Hepatocyte (in vitro differentiated cells): ENCODE measurements at places on chromosomes 13 and 19. TPM values are rescaled to one million over a fixed set of nuclear protein-coding genes. Genes with fewer than 3 reads are reported as not detected.

DNA sequence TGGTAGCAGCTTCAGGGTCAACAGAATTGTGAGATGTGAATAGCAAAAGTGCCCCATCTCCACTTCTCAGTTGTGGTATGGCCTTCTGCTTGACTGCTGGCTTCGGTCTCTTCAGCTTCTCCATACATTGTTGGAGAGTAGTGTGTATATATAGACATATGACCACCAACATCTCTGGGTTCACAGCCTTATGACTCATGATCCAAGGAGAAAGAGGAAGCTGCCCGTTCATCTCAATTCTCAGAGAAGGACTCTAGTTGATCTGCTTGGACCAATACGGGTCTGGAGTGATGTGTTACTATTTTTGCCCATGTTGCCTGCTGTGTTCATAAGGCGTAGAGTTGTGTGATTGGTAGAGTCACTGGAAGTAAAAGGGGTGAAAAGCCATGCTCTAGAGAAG lies 3.6 kb upstream of the COMMD6 start:
- no peak for DNase-seq

- DNase-seq, result peak; percentile 33
These were observed 431.1 kb downstream of the EFNB2 start for GRCh38 chr13:106104281-106104901.

- DNase-seq, result no peak
These were observed 4.4 kb upstream of the SIGLEC8 start for GRCh38 chr19:51462681-51463080.

DNA sequence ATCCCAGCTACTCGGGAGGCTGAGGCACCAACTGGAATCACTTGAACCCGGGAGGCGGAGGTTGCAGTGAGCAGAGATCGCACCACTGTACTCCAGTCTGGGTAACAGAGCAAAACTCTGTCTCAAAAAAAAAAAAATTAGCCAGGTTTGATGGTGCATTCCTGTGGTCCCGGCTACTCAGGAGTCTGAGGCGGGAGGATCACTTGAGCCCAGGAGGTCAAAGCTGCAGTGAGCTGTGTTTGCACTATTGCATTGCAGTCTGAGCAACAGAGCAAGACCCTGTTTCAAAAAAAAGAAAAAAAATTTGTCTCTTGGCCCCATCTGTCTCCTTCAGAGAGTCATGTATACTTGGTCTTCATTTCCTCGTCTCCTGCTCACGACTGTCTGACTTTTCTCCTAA lies 1.6 kb downstream of the CCDC97 start:
- DNase-seq, result no peak

- DNase-seq, result no peak
These were observed 89.9 kb downstream of the UBL3 start for GRCh38 chr13:29760544-29760943.

DNA sequence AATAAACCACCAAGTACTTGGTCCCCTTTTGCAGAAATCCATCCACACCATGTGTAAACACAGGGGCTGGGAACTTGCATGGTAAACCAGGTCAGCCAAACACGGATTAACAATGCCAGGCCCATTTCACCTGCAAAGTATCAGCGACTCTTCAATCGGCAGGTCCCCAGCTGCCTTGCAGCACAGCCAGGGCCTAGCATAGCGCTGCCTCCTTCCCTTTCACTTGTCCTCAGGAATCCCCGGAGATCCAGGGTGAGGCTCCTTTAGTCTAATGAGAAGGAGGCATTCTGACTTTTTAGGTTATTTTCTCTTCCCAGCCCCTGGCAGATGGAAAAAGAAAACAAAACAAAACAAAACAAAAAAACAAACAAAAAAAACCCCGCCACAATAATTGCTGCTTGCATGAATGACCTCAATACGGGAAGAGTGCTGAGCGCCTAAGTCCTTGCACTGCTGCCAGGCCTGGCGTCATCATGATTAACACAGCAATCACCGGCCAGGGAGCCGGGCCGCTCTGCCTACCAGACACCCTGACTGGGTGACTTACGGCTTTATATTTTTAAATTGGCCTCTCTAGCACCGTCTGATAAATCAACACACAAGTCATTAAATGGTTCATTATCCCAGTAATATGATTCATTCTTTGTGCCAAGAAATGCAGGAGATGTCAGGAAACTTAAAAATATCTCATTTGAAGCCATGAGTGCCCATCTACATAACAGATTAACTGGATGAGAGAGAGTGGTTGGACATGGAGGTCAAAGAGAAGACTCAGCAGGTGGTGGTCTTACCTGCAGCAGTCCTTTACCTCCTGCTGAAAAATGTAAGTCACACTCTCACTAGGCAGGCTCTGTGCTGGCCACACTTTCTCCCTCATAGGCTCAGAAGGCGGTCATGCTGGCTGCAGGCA lies 692.7 kb downstream of the UQCRFS1 start:
- no peak for DNase-seq

- no peak for DNase-seq
These were observed 77.5 kb downstream of the DLEU7 start for GRCh38 chr13:50766013-50766412.

GRCh38 chr13:61144301-61144700 lies 271.3 kb downstream of the PCDH20 start:
- no peak for DNase-seq

GRCh38 chr19:35509861-35510625 lies 3.4 kb downstream of the DMKN start:
- peak; percentile 93 for DNase-seq

DNA sequence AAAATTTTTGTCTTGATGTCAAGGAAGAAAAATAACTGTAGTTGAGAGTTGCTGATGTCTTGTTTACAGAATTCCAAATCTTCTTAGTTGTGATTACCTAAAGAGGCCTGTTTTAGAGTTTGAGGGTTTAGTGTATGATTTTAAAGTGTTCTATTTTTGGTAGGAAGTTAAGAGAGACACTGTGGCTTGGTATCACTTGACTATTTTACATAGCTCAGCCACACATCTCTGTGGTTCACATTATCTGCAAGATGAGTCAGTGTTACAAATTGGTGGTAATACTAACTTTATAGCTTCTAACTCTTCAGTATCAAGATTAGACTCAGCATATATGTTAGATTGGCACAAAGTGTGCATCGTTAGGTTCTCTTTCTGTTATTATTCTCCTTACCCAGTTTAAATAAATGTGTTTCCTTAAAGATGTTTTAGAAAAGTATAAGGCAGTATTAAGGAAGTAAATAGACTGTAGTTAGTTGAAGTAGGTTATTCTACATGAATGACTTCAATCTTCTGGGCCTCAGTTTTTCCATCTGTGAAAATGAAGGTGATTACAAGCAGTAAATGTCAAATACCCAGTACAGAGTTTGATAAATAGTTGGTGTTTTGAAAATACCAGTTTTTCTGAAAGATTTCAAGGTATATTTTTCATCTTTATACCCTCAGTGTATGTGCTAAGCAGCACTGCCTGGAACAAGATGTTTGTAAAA lies 33.4 kb downstream of the COG6 start:
- no peak for DNase-seq

DNA sequence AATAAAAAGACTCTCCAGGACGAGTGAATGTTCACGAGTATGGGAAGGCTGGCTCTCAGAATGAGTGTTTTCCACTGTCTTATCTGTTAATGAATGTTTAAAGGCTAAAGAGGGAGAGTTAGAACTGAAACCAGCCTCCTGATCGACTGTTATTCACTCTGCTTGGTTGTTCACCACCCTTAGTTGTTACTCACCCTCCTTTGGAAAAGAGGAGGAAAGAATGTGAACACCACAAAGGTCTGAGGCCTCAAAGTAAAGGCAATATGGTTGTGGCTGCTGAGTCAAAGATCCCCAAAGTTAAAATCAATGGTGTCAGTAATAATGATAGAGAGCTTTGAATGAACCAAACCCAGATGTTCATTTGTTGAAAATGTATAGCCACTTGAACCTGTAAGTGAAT lies 1793.2 kb upstream of the PCDH20 start:
- no peak for DNase-seq

GRCh38 chr13:67275351-67275960 lies 45.3 kb upstream of the PCDH9 start:
- no peak for DNase-seq

DNA sequence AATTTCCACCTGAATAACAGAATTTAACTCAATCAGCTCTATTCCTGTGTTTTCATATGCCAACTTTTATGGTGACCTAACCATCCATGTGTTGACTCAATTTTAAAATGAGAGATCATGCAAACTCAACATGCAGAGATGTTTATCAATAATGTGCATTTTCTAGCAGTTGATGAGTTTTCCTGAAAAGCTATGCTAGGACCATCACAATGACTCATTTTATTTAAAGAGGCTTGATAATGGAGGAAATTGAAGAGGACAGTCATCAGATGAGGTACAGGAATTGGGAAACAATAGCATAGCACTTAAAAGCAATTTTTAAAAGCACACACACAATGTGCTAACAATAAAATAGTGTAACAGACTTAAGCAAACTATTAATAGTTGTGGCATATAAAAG lies 127.1 kb downstream of the VWA8 start:
- DNase-seq, result no peak

DNA sequence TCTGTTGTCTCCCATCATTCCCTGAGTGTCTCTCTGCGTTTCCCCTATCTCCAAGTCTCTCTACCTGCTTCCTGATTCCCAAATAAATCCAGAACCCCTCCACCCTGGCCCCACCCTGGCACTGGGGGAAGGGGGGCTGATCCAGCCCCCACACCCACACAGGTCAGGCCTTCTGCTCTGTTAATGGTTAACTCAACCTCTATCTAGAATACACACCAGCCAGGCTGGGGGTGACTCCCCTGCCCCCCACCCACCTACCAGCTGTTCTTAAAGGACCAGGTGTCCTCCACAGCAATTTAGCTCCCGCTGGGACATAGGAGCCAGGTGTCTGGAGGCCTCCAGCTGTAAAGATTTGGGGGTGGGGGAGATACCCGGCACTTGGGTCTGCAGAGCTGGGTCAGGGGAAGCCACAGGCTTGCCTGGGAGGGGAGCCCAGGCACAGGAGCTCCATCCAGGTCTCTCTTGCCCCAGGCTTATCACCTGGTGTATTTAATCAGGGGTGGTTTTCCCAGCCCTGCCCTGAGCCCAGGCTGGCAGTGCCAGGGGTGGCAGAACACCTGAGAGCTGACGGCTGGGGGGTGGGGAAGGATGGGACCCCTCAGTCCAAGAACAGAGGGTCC lies 3.9 kb downstream of the IRF2BP1 start:
- peak; percentile 88 for DNase-seq

DNA sequence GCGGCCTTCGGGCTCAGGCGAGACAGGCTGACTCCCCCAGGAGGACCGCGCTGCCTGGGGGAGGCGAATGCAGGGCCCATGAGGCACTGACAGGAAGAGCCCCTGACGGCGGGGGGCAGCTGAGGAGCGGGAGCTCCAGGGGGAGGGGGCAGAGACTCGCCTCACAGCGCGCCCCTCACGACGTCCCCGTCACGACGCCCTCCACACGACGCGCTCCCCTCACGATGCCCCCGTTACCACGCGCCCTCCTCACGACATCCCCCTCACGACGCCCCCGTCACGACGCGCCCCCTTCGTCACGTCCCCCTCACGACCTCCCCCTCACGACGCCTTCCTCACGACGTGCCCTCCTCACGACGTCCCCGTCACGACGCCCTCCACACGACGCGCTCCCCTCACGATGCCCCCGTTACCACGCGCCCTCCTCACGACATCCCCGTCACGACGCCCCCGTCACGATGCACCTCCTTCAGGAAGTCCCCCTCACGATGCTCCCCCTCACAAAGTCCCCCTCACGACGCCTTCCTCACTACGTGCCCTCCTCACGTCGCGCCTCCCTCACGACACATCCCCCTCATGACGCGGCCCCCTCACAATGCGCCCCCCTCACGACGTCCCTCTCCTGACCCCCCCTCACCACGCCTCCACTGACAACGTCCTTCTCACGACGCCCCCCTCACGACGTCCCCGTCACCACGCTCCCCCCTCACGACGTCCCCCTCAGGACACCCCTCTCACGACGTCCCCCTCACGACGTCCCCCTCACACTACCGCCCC lies 99.6 kb downstream of the ING1 start:
- DNase-seq, result no peak

- peak; percentile 89 for DNase-seq
These were observed 3.7 kb downstream of the HRC start for GRCh38 chr19:49151267-49152118.

GRCh38 chr13:106911627-106912026 lies 343.7 kb upstream of the ARGLU1 start:
- DNase-seq, result peak; percentile 20

DNA sequence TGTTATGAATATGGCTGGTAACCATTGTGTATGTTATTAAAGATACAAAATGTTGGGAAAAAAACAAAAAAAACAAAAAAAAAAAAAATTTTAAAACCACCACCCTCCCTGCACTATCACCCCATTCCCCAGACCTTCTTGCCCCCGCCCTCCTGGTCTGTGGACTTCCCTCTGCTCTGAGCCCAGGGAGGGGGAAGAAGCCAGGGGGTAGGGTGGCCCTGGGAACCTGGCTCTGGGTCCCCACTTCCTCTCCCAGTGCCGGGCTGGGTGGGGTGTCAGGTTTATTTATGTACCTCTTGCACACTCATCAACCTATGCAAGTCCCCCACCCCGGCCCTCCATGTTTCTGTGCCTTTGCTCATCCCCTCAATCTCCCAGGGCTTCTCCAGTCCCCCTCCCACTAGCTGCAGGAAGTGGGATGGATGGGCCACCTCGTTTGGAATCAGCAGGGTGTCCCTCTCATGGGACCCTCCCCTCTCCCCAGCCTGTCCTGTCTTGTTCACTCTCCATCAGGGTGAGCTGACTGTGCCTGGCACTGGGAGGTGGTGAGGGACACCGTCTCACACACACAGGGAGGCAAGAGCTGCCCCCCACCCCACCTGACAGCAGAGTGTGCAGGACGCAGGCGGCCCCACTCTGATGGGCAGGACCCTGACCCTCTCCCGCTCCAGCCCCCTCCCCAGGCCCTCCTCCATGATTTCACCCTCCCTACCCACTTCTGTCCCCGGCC lies 5.9 kb downstream of the PAF1 start:
- DNase-seq, result no peak

DNA sequence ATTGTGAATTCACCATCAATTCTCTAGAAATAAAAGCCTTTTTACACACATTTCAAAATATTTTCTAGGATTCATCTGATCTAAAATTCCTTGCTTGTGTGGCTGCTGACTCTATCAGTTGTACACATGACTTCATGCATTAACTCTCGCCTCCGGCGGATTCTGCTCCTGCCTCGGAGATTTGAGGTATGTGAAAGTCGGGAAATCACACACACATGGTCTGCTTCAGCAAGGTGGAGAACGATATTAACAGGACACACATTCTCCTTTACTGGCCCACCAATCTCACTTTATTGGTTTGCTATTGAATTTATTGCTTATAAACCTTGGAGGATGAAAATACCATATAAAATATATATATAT lies 855.7 kb downstream of the SLITRK5 start:
- no peak for DNase-seq

DNA sequence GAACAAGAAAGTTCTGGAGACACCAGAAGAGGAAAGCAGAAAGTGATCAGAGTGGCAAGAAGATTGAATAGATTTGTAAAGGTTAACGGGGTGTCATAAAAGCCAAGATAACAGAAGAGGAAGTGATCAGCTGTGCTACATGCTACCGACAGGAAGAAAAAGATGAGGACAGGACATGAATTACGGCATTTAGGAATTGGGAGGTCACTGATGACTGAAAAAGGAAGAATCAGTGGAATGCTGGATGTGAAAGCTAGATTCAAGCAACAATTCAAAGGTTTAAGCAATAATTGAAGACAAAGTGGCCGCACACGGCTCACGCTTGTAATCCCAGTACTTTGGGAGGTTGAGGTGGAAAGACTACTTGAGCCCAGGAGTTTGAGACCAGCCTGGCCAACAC lies 15.1 kb downstream of the ZNF160 start:
- DNase-seq, result no peak

The GJB6 gene
- 0.52 and 2.2 TPM in 2 replicates for total RNA-seq

The ANGPTL4 gene
- total RNA-seq, result 12.0 and 14.7 TPM in 2 replicates

The LILRA2 gene
- total RNA-seq, result not detected in 2 replicates

The PRTN3 gene
- not detected in 2 replicates for total RNA-seq

The DOCK6 gene
- total RNA-seq, result 12.6 and 17.4 TPM in 2 replicates

The SYCN gene
- 2.5 TPM in 1 of 2 replicates, not detected in the other for total RNA-seq

The EID2B gene
- 3.4 and 3.7 TPM in 2 replicates for total RNA-seq

The CLEC11A gene
- 27.6 and 30.3 TPM in 2 replicates for total RNA-seq
